ENCODE measurements at places on chromosomes 7 and 10.

- DNase-seq, result no peak
Observed at GRCh38 chr10:75565286-75566251, 134.1 kb downstream of the LRMDA start.

GRCh38 chr10:110276603-110277002 lies 28.1 kb downstream of the SMNDC1 start:
- no peak for DNase-seq

DNA sequence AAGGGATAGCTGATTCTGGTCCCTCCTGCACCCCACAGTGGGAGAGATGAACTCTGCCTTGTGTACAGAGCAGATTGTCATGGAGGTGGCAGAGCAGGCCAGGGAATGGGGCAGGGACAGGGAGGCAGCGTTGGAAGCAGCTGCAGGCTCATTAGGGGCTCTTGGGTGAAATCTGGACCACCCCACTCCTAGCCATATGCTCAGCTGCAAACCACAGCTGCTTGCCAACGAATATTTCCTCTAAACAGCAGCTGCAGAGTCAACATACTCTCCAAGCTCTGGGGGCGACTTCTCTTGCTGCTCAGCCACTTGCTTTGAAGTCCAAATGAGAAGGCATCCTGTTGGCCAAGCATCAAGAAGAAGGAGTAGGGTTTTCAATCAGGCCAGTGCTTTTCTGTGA lies 302.3 kb upstream of the AUTS2 start:
- DNase-seq, result no peak

DNA sequence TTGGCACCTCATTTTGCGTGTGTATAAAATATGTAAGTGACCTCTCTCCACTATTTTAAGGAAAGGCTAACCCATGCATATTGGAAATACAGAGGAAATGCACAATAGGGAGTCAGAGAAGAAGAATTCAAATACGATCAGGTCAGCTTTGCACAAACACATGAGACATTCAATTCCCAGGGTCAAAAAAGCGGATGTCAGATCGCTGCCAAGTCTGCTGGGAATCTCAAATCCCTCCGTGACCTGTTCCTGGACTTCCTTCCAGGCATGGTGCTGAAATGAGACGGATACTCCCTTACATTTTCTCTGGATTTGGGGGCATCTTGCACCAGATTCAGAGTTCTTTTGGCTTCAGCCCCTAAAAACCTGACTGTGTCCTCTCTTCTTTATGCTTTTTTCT lies 91.9 kb upstream of the PRKCQ start:
- no peak for DNase-seq

DNA sequence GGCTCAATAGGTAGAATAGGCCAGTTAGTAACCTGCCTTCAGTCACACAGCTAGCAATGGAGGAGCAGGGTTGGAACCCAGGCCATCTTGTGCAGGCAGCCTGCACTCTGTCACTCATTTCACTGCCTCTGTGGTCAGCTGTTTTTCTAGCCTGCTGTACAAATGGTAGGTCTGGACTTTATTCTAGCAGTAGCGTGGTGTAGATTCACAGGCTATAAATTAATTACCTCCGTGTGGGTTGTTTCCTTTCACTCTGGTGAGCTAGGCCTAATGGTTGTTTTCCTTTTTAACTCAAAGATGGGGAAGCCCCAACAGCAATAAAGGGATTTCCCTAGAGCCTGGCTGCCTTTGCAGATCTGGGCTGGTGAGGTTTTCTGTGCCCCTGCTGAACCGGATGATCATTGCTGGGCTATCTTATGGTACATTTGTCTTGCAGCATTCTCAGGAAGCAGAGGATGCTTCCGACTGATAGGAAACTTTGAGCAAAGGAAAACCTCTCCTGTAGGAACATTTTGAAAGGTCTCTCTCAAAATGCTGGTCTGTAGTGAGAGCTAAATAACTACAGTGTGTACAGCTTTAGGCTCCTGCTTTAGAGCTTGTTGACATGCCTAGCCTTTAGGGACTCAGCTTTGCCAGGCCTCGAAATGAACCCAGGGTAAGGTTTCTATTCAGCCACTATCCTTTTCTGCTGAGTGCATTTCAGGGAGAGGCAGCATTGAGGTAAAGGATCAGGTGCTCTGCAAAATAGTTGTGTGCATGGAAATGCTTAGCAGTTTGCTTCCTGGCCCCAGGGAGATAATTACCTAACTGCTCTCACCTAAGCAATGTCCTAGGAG lies 157.4 kb downstream of the ST7 start:
- no peak for DNase-seq

DNA sequence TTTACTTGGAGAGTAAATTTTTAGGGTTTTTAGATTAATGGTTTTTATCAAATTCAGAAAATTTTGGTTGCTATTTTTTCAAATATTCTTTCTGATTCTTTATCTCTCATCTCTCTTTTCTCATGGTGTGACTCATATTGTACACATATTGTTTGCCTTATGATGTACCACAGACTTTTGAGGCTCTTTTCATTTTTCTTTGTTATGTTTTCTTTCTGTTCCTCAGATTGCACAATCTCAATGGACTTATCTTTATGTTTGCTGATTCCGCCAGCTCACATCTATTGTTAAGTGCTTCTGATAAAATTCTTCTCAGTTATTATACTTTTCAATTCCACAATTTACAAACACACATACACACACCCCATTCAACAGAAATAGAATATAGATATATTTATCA lies 168.2 kb upstream of the IGFBP3 start:
- DNase-seq, result no peak

DNA sequence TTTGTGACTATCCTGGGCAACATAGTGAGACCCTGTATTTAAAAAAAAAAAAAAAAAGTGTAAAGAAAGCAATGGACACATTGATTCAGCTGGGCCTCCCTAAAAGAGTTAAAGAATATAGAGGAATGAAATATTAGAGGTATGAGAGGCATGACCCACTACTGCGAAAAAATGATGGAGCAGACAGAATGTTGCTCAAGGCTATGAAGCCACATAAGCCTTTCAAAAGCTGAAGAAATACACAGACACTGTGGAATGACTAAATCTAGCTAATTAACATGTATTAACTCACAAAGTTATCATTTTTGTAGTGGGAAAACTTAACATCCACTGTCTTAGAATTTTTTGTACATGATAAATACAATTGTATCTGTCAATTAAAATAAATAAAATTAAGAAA lies 107.3 kb downstream of the HGF start:
- no peak for DNase-seq

DNA sequence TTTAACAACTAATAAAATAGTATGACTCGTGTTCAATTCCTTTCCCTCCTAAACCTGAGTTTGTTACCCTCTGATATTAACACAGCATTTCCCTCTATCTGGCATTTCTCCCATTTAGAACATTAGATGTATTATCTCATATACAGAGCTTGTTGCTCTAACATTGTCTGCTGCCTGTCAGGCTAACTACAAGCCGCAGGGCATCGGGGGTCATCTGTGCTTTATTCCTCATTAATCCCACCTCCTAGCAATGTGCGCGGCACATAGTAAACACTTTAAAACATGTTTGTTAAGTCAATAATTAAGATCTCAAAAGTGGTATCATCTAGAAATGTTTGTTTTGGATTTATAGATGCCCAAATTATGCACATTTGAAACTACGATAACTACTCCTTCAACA lies 52.9 kb upstream of the NEBL start:
- DNase-seq, result no peak
